ENCODE measurements at places on chromosomes 5 and 9.

GRCh38 chr5:121421646-121422045, 430.0 kb upstream of the FTMT start:
- DNase-seq = no peak

DNA sequence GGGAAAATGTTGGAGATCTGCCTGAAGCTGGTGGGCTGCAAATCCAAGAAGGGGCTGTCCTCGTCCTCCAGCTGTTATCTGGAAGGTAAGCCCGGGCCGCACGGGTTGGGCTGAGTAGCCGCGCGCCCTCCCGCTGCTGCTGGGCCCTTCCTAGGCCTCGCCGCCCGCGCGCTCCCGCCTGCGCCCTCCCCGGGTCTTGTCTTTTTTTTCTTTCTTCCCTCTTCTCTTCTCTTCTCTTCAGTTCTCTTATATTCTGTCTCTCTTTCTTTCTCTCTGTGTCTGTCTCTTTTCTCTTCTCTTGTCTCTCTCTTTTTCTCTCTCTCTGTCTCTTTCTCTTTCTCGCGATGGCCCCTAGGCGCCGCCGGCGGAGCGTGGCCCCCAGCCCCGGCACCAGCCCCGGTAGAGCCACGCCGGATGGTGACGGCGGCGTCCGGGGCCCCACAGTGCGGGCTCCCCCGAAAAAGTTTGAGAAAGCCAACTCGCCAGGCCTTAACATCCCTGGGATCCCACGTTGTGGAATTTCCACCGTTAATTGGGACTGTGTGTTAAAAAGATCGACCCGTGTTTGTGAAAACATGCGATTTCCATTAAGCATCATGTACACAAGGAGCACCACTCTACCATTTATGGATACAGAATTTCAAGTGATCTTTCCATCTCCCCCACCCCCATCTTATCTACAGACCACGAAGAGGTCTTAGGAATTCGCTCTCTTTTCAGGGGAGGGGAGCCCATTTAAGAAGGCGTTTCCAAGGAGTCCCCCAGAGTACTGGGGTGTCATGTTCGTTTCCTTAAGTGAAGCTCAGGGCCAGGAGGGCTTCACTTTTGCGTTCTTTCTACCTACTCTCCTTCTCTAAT, 616 bp downstream of the ABL1 start:
- DNase-seq = peak; percentile 7

DNA sequence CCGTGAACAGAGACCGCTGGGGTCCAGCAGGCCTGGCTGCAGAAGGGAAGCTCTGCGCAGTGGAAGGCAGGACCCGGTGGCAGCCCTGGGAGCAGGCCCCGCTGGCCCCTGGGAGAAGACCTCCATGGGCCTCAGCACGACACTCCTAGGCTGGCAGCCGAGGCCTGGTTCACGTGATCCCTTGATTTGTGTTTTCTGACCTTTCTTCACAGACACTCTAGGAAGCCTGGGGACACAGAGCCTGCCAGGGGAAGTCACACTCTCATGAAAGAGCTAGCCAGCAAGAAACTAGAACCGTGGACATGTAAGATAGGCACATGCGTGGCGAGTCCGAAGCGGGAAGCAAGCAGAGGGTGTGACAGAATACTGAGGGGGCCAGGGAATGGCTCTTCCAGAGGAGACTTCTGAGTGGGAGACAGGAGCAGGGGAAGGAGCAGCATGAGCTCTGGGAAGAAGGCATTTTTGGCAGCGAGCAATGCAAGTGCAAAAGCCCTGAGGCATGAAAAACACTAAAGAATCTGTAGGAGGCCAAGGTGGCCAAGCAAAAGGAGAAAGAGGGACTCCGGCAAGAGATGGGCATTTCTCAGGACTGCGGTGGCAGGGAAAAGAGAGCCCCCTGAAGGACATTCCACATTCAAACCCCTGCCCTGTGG, 26.6 kb upstream of the IL17B start:
- no peak for DNase-seq

DNA sequence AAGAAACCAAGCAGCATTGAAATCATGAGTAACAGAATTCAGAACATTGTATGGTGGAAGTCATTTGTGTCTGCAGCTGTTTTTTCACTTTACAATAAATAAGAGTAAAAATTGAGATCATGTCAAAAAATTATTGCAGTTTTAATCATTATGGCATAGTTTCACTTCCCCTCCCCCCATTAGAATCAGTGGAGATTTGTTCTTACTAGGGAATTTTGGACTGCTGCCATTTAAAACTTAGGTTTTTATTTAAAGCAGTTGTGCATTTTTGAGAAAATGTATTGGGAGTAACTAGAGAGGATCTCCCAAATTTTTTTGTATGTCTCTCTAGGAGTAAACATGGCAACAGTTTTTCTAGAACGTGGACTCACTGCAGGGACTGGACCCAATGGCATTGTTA, 20.4 kb downstream of the GTF3C4 start:
- DNase-seq = no peak

DNA sequence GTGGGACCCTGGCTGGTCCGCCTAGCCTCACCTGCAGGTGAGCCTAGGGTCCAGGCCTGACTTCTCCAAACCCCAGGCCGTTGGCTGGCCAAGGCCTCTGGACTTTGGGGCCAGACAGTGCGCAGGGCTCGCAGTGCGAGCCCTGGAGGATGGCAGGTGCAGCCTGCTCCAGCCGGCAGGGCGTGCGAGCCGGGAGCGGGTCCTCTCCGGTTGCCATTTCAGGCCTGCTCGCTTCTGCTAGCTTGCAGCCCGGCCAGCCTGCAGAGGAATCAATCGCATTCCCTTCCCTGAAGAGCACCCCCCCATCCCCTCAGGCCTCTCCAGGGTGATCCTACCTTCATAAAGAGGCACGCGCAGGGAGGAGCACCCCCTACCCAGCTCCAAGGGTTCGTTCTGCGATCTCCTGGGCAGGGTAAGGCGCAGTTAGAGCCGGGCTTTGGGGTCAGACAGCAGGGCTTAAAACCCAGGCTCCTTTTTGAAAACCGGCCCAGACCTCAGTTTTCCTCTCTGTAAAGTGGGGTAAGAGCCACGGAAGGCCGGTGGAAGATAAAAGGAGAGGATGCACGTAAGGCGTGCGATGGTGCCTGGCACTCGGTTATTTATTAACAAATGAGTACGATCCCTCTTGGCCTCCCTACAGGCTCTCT, 6.2 kb downstream of the BARHL1 start:
- DNase-seq = no peak

- no peak for DNase-seq
Measured at GRCh38 chr5:65271906-65272305, 209.8 kb downstream of the ADAMTS6 start.

- DNase-seq = no peak
Measured at GRCh38 chr5:39104221-39104620, 30.0 kb upstream of the RICTOR start.

GRCh38 chr5:173721601-173722232, 105.3 kb upstream of the BOD1 start:
- DNase-seq = no peak

DNA sequence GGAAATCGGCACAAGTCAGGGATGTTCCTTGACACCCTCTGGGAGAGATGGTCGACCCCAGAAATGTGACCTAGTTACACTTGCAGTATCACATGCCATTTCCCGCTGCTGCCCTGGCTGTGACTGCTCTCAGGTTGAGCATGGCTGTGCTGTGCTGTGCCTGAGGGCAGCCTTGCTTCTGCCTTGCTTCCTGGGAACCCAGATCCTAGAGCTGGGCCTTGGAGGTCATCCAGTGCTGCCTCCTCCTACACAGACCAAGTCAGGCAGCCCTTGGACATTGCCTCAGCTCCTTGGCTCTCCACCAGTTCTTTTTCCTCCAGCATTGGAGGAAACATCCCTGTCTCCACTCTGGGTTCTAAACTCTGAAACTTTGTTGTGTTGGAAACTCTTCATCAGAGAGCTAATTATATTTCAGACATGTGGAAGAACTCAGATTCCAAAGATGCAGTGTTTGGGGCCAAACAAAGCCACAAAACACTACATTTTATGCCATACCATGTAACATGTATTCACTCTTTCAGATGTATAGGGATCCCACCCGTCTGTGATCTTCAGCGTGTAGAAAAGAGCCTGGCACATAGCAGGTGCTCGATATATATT, 6.1 kb downstream of the MAMDC2 start:
- DNase-seq = no peak

DNA sequence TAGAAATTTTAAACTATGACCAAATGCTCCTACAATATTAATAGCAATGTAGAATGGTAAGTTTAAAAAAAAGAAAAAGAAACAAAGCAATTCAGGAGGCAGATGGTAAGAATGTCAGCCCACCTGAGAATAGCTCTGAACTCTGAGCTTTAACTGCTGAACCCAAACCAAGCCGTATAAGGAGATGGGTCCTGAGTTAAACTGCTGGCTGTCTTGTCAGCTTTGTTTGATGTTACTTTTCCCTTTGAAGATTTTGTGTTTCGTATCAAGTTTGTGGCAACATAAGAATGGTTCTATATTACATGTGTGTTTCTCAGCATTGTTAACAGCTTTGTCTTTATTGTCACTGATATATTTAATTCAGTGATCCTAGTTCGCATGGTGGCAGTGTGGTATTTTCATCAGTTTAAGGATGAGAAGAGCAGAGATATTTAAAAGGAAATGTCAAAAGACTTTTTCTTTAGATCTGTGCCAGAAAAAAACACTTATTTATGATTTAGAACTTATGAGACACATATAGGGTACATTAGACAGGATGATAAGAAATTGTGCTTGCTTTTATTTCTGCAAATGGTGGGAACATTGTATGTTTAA, 390.1 kb downstream of the CCDC171 start:
- no peak for DNase-seq

DNA sequence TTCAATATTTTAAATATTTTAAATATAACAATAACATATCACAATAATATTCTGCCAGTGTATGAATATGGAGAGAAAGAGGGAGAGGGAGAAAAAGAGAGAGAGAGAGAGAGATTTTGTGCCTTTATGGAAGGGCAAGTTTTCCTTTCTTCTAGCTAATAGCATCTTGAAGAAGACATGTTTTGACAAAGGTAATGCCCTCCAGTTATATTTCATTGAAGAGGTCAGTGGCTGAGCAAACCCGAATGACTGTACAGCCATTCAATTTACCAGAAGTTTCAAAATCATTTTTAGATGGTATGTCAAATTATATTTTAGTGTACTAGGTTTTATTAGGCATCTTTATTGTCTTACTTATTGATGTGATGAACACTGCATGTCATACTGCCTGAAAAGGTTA, 139.3 kb downstream of the EMB start:
- no peak for DNase-seq

DNA sequence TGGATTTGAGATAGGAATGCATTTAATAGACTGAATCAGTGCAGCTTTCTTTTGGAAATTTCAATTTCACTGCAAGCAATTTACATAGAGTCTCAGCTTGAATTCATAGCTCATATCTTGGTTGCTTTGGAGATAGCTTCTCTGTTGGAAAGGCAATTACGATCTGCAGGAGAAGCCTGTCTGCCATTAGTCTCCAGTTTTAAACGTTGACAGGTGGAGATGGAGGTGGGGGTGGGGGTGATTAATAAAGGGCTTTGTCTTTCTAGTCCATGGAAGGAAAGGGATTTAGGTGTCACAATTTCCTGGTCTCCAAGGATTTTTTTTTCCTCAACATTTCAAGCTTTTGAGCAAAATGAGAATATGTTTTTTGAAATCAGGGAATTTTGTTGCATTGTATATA, 184.7 kb downstream of the CARTPT start:
- DNase-seq = no peak

DNA sequence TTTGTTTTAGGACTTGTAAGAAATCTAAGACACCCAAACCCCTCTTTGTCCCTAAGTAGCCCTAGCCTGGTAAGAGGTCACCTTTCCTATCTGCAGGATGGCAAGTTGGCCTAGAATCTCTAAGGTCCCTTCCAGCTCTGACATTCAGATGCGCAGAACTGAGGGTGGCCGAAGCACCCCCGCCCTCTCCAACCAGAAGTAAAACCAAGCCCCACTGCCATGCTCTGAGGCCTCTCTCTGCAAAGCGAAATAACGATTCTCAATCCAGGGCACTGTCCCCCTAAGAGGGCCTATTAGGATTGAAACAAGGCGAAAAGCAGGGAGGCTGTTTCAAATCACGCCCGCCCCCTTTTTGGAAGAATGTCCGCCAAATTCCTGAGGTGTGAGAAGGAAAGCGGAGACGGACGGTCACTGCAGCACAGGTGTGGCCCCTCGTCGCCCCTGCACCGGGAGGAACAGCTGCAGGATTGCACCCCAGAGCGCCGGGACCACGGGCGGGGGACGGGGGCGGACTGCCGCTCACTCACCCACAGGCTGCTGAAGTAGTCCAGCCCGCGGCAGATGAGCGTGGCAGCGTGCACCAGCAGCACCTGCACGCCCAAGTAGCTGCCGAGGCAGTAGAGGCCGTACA, 824 bp downstream of the TMEM245 start:
- no peak for DNase-seq

- no peak for DNase-seq
Measured at GRCh38 chr9:621201-621855, 220.2 kb upstream of the DMRT1 start.

DNA sequence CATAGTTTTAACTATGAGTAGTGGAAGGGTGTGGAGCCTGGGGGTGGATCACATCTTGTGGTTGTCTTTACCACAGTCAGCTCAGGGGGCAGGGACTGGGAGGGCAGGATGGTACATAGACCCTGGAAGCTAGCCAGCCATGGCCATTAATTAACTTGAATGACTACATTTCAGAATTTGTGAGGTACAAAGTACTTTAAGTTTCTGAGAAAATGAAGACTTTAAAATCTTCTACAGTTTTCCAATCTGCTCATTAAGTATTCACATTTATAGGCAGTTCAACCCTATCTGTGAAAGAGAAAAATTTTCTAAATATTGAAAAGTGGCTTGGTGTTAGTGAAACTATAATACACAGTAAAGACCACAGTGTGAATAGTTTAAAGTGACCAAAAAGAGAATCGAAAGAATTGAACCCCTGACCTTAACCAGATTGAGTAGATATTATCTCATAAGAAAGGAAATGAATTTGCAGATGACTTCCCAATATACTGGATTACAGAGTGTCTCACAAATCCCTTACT, 234.2 kb upstream of the MEF2C start:
- DNase-seq = no peak

- DNase-seq = no peak
Measured at GRCh38 chr9:22452415-22453010, 5.9 kb downstream of the DMRTA1 start.

GRCh38 chr9:120894321-120895148, 17.5 kb upstream of the PHF19 start:
- no peak for DNase-seq
